ENCODE measurements at places on chromosomes 12 and 14.
A peak's percentile ranks its signal among the peaks of the same experiment; 100 is the strongest.

GRCh38 chr14:59691266-59691665 lies 114.7 kb upstream of the CCDC175 start:
- no peak for DNase-seq

DNA sequence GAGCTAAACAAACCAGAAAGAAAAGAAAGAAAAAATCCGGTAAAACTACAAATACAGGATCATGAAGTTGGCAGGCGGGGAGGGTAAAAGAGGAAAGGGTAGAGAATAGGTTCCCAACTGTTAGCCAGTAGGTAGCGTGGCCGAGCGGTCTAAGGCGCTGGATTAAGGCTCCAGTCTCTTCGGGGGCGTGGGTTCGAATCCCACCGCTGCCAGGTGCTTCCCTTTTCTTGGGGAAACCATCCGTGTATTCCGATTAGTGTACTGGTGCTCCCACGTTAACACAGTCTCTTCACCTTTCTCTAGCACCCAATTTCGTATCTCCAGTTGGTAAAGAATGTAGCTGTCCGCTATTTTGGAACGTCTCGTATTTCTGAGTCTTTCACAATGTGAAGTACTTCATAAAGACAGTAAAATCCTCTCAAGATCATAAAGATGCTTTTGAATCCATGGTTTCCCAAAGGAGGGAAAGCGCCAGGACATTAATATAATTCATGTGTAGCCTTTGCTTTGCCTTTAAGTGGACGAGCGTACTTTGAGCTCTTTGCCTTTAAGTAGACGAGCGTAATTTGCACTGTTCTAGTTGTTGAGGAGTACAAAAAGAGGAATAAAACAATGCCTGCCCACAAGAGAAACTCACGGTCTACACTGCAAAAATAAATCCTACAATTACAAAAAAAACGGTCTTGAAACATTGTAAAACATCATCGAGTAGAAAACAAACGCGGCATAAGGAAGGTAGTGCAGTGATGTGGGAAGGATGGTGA lies 19.0 kb upstream of the RNASE12 start:
- peak; percentile 88 for DNase-seq

- no peak for DNase-seq
These were observed 385.0 kb downstream of the BCL11B start for GRCh38 chr14:98886982-98887381.

GRCh38 chr12:14991069-14991468 lies 18.2 kb downstream of the PDE6H start:
- no peak for DNase-seq

DNA sequence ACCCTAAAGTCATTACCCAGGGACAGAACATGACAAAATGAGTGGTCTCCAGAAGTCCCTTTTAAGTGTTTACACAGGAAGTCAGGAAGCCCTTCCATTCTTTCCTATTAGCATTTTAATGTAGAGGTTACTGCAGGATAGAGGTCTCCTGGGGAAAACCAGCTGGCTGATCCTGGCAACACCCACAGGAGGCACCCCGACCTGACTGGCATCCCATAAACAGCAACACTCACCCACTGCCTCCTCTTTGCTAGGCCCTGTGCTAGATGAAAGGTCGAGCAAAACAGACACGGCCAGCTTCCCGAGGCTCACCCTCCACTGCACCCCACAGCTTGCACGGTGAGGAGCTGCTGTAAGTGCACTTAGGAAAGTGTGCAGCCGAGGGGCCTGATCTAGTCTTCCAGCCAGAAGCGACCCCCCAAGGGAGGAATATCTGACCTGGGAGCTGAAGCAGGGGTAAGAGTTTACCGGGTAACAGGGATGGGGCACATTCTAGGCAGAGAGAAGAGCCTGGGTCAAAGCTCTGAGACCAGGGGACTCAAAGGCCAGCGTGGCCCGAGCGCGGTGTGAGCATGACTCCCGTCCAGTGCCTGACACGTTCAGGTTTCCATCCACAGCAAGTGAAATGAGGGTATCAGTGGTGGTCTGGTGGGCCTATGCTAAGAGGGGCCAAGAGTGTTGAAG lies 9.0 kb downstream of the DAZAP2 start:
- no peak for DNase-seq

- DNase-seq, result no peak
These were observed 24.4 kb downstream of the PIGH start for GRCh38 chr14:67575684-67576083.

- no peak for DNase-seq
These were observed 118.7 kb downstream of the KSR2 start for GRCh38 chr12:117850048-117850447.

- DNase-seq, result no peak
These were observed 11.5 kb upstream of the CPM start for GRCh38 chr12:68944296-68945076.

GRCh38 chr12:78703820-78704525 lies 160.6 kb upstream of the SYT1 start:
- no peak for DNase-seq

DNA sequence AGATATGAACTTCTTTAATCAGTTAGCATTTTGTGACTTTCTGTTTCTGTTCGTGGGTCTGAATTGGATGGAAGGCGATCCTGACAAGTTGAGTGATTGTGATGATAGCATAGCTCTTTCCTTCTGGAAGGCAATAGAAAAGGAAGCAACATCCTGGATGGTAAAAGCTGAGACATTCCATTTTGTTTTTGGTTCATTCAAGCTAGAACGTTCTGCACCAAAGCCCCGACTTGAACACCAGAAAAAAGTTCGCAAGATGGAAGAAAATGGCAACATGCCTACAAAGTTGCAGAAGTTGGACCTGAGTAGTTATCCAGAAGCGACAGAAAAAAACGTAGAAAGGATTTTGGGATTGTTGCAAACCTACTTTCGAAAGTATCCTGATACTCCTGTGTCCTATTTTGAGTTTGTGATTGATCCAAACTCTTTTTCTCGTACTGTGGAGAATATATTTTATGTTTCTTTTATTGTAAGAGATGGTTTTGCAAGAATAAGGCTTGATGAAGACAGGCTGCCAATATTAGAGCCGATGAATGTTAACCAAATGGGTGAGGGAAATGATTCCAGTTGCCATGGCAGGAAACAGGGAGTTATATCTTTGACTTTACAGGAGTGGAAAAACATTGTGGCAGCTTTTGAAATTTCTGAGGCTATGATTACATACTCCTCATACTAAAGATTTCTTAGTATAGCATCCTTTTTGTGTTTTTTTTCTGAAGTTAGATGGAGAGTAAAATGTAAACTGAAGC lies 896 bp downstream of the EID3 start:
- DNase-seq, result no peak

DNA sequence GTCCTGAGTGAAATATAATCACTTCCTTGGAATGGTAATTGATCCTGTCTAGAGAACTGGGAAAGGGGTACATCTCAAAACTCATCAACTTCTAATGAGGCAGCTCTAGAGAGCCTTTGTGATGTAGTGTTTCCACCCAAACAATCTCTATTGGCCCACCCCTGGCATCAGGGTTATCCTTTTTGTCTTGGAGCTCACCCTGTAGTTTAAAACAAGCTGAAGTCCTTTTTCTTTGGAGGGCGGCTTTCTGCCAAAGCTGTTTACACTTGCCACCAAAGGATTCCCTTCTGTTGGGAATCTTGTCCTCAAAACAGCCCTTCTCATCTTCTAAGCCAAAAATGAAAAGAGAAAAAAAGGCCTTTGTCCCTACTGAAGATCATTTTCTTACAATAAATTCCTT lies 60.6 kb upstream of the GTF2A1 start:
- DNase-seq, result no peak

DNA sequence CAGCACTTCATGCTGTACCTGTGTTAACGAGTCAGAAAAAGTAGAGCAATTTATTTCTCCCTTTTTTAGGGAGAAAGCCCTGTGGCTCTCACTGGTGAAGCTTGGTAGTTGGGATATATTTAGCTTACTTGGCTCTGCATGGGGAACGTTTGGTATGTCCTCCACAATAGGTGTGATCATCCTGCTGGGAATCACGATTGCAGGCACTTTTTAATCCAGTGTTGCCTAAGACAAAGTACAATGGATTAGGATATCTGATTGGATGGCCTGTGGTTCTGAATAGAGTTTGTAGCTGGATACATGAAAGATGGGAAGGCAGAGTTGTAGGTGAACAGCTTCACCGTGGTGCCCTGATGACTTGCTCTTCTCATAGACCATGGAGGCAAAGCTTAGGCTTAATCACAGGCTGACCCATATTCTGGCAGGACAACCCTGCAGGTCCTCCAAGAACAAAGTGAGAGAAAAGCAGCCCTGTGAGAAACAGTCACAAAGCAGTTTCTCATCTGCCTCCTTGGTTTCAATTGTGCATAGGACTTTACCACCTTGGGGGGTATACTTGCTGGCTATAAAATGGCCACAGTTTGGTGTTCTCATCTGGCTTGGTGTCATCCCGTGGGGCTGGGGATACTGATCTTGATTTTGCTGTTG lies 7.5 kb downstream of the RESF1 start:
- no peak for DNase-seq

GRCh38 chr12:99772274-99772673 lies 124.7 kb downstream of the GARIN6 start:
- DNase-seq, result no peak

GRCh38 chr14:100604709-100605108 lies 17.5 kb upstream of the BEGAIN start:
- no peak for DNase-seq

GRCh38 chr12:109968032-109968420 lies 28.1 kb downstream of the GIT2 start:
- no peak for DNase-seq

- DNase-seq, result no peak
These were observed 7.7 kb downstream of the OR6C68 start for GRCh38 chr12:55499810-55500252.

DNA sequence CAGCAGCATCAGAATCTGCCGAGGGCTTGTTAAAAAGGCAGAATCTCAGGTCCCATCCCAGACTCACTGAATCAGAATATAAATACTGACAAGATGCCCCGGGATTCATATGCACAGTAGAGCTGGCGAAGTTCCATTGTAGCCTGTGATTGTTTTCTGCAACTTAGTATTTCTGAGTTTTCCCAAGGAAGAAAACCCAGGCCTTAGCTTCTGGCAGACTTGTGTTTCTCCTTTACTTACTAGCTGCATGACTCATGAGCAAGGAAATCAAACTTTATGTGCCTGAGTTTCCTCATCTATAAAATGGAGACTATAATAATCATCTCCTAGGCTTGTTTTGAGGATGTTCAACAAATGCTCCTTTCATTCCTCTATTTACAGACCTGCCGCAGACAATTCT lies 278.5 kb upstream of the PLEKHG7 start:
- no peak for DNase-seq

Data from left lobe of liver (tissue), 2 donors.